Myocyte (in vitro differentiated cells): ENCODE measurements at places on chromosomes 2 and 18.
A peak's percentile ranks its signal among the peaks of the same experiment; 100 is the strongest.

DNA sequence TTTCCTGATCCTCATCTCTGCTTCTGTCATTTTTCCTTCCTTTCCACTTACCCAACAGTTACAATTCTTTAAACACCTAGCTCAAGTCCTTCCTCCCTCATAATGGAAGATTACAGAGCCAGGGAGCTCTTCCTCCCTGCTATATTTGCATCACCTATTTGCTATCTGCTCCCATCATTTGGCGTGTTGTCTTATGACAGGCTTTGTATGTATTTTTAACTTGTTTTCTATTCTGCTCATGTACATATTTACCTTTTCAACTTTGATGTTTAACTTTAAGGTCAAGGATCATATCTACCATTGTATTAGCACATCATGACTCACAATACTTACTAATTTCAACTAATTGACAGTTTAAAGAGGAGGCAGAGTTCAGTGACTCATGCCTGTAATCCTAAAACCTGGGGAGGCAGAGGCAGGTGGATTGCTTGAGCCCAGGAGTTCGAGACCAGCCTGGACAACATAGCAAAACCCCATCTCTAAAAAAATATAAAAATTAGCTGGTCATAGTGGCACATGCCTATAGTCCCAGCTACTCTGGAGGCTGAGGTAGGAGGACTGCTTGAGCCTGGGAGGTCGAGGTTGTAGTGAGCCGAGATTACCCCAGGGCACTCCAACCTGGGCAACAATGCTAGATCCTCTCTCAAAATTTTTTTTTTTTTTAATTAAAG lies 308.0 kb upstream of the STON1 start:
- DNase-seq = no peak

DNA sequence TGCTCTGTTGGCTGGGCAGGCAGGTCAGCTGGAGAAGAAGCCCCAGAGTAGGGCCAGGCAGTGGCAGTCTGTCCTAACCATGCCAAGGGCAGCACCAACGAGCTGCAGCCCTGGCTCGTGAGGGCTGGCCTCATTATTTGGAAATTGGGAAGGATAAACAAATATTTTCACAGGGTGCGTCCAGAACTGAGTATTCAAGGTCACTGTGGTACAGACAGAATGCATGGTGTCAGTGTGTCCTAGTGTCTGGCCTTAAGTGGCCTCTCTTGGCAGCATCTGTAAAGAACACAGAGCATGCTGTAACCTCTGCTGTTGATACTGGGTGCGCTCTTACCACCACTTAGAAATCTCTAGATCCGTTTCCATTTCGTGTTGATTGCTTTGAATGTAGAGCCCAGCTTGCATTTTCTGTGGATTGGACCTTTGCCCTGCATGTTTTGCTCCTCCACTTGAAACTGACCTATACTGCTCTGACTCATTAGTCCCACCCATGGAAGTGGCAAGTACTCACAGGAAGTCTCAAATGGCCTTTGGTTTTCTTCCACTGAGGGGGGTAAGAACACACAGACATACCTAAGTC lies 88.2 kb downstream of the GREB1L start:
- peak; percentile 69 for DNase-seq

DNA sequence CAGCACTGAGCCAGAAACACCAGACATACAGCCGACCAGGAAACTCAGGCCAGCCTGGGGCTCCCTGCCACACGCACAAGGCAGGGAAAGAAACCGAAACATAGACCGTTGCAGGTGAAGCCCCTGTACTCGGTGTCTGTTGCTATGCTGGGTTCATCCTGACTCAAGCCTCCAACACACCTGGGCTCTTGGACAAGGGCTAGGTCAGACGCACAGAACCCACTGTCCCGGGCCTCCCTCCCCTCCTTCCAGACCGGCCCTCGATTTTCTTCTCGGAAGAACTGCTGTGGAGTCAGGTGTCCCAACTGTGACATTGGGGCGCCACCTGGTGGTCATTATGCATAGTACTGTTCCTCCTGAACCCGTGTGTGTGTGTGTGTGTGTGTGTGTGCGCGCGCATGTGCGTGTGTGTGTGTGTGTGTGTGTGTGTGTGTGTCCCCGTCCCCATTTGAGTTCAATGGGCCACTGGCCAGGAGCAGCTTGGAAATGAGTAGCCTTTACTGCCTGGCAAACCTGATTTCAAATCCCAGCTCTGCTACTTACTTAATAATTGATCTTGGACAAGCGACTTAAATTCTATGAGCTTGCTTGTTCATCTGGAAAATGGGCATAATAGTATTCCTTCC lies 55.4 kb upstream of the GLI2 start:
- peak; percentile 86 for DNase-seq

DNA sequence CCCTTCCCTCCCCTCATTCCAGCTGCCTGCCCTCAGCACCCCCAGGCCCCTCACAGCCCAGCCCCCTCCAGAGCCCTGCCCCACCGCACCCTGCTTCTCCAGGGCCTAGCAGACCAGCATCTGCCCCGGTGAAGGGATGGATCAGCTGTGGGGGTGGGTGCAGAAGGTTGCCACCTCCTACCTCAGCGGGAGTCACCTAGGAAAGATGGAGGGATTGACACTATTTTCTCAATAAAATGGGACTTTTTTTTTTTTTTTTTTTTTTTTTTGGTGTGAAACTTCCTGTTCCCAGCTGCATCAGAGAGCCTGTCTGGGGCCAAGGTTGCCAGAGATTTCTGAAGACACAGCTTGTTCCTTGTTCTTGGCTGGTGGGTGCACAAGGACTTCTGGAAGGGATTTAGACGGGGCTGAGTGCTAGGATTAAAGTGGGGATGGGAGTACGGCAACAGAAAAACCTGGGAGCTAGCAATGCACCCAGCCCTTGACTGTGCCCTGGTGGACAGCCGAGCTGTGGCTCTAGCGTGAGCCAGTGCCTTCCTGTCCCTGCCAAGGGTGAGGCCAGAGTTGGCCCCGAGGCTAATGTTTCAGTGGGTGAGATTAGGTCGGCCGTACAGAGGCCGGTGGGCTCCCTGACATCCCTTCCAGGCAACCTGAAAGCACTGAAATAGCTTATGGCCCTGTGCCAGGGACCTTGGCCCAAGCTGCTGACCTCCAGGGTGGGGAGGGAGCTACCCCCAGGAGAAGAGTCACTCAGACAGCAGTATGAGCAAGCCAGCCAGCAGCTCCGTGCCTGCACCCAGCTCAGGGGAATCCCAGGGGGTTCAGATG lies 4.6 kb downstream of the B3GNT7 start:
- no peak for DNase-seq

- peak; percentile 56 for DNase-seq
Observed at GRCh38 chr2:161068670-161069069, 91.6 kb upstream of the TANK start.

- no peak for DNase-seq
Observed at GRCh38 chr2:42217307-42217706, 48.2 kb downstream of the EML4 start.

DNA sequence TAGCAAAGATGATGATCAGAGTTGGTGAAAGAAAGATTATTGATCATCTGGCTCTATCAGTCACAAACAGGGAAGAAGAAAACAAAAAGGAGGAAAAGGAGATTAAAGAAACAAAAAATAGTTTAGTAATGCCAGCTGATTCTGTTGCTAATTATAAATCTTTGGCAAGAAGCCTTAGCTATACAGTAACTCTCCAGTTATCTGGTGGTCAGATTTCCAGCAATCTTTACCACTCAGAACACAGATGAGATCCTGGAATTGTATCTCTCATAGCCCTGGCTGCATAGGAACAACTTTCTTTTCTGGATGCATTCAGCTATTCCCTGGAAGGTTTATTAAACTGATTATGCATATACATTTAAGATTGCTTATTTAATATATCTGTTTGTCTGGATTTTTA lies 256.8 kb upstream of the ZEB2 start:
- no peak for DNase-seq

DNA sequence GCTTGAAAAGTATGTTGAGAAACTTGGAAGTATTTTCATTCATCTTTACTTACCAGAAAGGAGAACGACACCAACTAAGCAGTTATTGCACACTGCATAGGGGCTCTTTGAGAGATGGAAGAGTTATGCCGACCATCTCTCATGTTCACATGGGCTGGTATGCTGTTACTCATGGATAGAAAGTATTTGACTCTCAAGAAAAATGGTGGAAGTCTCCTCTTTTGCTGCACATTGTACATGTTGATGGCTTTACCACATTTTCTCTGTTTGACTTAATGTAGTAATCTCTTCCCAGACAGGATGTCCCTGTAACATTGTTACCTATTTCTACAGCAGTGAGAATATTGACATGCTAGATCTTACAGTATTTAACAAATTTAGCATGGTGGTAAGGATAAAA lies 23.2 kb downstream of the CAB39 start:
- DNase-seq = no peak

DNA sequence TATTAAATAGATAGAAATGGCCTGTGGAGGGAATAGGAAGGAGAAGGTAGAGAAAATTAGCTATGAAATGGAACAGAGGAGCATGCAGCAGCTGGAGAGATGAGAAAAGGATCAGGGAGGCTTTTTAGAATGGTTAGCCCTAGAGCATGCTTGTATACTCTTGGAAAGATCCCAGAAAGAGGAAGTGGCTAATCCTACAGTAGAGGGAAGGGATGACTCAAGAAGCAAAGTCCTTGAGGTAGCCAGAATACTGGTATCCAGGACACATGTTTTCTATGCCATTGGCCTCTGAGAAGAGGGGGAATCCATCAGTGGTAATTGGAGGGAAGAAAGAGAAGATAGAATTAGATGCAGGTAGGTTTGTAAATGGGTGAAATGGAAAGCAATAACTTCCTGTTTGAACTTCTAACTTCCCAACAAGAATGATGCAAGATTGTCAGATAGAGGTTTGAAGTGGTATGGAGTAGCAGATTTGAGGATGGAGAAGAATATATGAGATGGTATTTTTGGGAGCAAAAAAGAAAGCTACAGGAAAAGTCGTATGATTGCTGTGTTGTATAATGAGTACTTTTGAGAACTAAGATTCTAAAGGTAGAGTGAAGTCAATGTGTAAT lies 17.1 kb upstream of the OSBPL6 start:
- DNase-seq = peak; percentile 57

DNA sequence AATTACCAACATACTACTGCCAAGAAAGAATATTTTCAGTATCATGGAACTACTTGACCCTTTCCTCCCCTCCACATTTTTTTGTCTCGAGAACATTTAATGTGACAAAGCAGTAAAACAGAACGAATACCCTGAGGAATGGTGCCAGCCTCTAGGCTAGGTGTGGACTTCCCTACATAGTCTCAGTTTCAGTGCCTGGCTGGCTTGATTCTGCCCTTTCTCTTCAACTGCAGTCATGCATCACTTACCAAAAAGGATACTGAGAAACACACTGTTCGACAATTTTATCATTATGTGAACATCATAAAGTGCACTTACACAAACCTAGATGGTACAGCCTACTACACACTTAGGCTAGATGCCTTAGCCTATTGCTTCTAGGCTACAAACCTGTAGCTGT lies 305.3 kb upstream of the HNRNPA3 start:
- no peak for DNase-seq

DNA sequence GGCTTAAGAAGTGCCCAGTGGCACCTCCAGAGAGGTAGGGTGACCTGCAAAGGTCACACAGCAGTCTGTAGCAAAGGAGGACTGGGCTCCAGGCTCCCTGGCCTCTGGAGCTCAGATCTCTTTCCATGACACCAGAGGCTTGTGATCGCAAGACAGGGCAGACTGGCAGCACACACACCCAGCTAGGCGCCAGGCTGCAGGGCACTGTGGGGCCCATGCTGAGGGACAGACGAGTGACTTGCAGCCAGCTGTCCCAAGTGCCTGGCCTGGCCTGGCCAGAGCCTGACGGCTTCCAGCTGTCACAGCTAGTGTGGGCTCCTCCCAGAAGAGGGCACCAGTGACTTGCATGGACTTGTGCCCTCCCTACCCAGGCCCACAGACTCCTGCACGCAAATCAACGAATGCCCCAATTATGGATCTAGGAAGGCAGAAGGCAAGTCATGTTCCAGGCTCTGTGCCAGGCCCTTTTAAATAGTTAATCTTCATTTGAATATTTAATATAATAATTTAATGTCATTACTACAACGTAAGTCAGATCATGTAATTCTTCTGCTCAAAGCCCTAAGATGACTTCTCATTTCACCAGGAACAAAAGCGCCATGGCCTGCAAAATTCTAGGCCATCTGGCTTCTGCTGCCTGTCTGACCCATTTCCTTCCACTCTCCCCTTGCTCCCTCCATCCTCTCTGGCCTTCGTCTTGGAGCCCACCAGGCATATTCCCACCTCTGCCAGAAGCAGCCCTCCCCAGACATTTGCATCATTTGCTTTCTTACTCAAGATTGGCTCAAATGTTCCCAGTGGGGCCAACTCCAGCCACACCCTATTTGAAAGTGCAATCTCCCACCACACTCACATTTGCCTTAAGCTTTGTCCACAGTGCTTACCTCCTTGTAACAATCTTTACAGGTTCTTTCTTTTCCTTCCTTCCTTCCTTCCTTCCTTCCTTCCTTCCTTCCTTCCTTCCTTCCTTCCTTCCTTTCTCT lies 3.7 kb upstream of the SPEG start:
- DNase-seq = peak; percentile 92

- DNase-seq = no peak
Observed at GRCh38 chr2:163086940-163087339, 248.4 kb upstream of the KCNH7 start.

DNA sequence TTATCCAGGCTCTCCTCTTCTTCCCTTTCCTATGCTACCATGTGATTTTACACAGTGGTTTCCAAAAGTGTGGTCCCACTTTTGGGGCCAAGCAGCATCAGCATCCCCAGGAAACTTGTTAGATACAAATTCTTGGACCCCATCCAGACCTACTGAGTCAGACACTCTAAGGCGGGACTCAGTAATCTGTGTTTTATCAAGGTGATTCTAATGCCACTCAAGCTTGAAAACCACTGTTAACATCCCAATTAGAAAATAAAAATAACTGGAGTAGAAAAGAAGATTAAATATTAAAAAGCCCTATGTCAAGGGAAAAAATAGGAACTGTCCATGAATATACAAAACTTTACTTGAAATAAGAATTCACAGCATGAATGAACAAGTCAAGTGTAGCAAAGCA lies 10.8 kb downstream of the DSG2 start:
- DNase-seq = no peak

GRCh38 chr2:240206630-240207029 lies 66.2 kb upstream of the OTOS start:
- no peak for DNase-seq

DNA sequence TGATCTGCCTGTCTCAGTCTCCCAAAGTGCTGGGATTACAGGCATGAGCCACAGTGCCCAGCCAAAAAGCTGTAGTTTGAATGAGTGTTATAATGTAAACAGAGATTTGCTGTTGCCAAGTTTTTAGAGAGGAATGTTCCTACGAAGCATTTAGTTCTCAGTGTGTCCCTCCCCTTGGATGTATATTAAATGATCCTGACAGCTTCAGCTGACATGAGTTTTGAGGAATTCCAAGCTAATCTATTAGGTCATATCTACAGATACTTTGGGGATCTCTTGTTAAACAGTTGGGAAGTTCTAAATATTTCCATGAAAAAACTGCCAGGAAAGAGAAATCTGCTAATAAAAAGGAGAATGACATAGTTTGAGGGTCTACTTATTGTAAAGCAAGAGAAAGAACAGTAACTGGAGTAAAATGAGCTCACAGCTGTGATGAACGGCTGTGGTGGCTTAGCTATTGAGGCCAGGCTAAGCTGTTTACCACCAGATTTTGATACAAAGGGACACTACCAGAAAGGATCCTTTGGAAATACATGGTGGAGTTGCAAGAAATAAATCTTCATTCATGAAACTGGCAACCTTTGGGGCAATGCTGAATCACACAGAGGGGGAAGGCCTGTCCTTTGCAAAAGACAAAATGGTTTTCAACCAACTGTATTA lies 2.6 kb upstream of the STON1 start:
- DNase-seq = no peak
